ENCODE measurements at places on chromosomes 1 and 21.

GRCh38 chr1:222065234-222065633 is 323.3 kb upstream of the DUSP10 start:
- H3K4me1 ChIP-seq, result no peaks in the 10 kb centered on the region
- H3K27me3 ChIP-seq, result no peaks in the 10 kb centered on the region
- H3K27ac ChIP-seq, result no peak overlapping the region
- no peaks in the 10 kb centered on the region for H3K36me3 ChIP-seq
- no peak overlapping the region for H3K4me3 ChIP-seq

GRCh38 chr21:27787046-27787445 is 820.2 kb upstream of the ADAMTS5 start:
- no peak for DNase-seq
- no peaks in the 10 kb centered on the region for H3K4me1 ChIP-seq
- H3K36me3 ChIP-seq, result no peaks in the 10 kb centered on the region

GRCh38 chr1:165905853-165906252 is 78.4 kb downstream of the UCK2 start:
- peaks cover 31% of the 10 kb centered on the region for H3K36me3 ChIP-seq
- no peaks in the 10 kb centered on the region for H3K27me3 ChIP-seq
- DNase-seq, result no peak
- no peaks in the 10 kb centered on the region for H3K4me1 ChIP-seq

- no peak for DNase-seq
- H3K4me1 ChIP-seq, result no peaks in the 10 kb centered on the region
- H3K27ac ChIP-seq, result no peak overlapping the region
- no peak overlapping the region for H3K4me3 ChIP-seq
Observed at GRCh38 chr1:199585392-199585791, 442.1 kb upstream of the NR5A2 start.

DNA sequence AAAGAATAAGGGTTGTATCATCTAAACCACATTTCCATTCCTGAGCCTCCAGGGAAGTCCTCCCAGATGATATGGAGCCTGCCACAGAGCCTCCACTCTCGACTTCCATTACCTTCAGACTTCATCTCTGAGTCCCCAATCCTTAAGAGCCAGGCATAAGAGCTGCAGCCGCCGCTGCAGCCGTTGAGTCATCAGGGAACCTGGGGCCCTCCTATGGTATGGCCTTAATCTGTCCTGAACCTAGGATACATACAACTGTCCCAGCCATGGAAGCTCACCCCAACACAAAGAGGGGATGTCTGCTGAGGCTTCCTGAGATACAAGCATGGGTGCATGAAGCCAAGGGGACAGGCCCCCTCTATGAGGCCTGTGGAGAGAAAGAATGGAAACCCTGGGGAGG is 16.3 kb downstream of the TAL1 start:
- no peaks in the 10 kb centered on the region for H3K36me3 ChIP-seq
- H3K27me3 ChIP-seq, result peaks cover 6% of the 10 kb centered on the region
- no peaks in the 10 kb centered on the region for H3K4me1 ChIP-seq
- no peak overlapping the region for H3K4me3 ChIP-seq
- H3K27ac ChIP-seq, result no peak overlapping the region

DNA sequence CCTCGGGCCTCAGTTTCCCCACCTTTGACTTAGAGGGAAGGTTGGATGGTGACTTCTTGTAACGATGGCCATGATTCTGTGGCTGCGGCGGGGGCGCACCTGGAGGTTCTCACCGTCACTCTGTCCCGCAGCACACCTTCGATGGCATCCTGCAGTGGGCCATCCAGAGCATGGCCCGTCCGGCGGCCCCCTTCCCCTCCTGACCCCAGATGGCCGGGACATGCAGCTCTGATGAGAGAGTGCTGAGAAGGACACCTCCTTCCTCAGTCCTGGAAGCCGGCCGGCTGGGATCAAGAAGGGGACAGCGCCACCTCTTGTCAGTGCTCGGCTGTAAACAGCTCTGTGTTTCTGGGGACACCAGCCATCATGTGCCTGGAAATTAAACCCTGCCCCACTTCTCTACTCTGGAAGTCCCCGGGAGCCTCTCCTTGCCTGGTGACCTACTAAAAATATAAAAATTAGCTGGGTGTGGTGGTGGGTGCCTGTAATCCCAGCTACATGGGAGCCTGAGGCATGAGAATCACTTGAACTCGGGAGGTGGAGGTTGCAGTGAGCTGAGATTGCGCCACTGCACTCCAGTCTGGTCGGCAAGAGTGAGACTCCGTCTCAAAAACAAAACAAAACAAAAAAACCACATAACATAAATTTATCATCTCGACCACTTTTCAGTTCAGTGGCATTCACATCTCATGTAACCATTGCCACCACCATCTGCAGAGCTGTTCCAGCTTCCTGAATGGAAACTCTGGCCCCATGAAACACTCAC is 2.1 kb upstream of the PFKL start:
- H3K36me3 ChIP-seq, result peaks cover 3% of the 10 kb centered on the region
- H3K4me3 ChIP-seq, result no peak overlapping the region
- H3K27me3 ChIP-seq, result no peaks in the 10 kb centered on the region
- H3K4me1 ChIP-seq, result peaks cover 32% of the 10 kb centered on the region

GRCh38 chr21:42010507-42011495 is 641 bp upstream of the ZBTB21 start:
- H3K4me1 ChIP-seq, result peaks cover 23% of the 10 kb centered on the region
- peak overlapping the region; percentile 83 for H3K27ac ChIP-seq
- peak; percentile 50 for DNase-seq
- peak overlapping the region; percentile 83 for H3K4me3 ChIP-seq

DNA sequence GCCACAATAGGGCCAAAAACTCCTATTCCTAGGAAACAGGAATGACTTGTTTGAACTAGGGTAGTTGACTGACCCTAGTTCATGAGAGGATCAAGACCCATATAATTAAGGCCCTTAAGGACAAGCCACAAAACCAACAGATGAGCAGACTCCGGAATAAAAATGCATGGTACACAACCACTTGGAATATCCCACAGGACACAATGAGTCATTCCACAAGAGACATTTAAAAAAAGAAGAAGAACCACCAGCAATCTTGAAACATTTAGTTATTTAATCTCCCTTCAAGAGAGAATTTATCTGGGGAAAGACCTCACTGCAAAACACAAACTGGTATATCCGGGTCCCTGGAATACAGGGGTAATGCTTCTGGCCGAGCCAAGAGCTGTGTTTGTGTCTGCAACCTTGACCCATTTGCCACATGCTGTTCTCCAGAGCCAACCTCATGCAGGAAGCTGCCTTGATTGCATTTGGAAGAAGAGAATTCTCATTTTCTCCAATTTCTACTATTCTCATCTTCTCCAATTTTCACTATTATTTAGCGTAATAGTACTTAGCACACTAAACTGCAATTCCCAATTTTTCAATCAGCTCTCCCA is 135.5 kb downstream of the TGFBR3 start:
- no peak overlapping the region for H3K27ac ChIP-seq
- H3K27me3 ChIP-seq, result no peaks in the 10 kb centered on the region
- H3K4me3 ChIP-seq, result no peak overlapping the region

GRCh38 chr1:181812208-181812607 is 249.3 kb downstream of the ZNF648 start:
- no peak for DNase-seq
- no peak overlapping the region for H3K4me3 ChIP-seq
- H3K27ac ChIP-seq, result no peak overlapping the region
- peaks cover 9% of the 10 kb centered on the region for H3K27me3 ChIP-seq

- H3K27me3 ChIP-seq, result no peaks in the 10 kb centered on the region
- H3K27ac ChIP-seq, result no peak overlapping the region
- H3K4me3 ChIP-seq, result no peak overlapping the region
- peaks cover 17% of the 10 kb centered on the region for H3K4me1 ChIP-seq
- no peak for DNase-seq
Observed at GRCh38 chr1:10528066-10529014, 53.6 kb downstream of the PEX14 start.

- no peak for DNase-seq
- no peaks in the 10 kb centered on the region for H3K27me3 ChIP-seq
- H3K4me3 ChIP-seq, result no peak overlapping the region
- no peak overlapping the region for H3K27ac ChIP-seq
Observed at GRCh38 chr1:243799908-243800307, 50.1 kb downstream of the AKT3 start.

GRCh38 chr1:98842241-98842640 is 162.4 kb downstream of the PLPPR5 start:
- H3K4me3 ChIP-seq, result no peak overlapping the region
- peaks cover 12% of the 10 kb centered on the region for H3K4me1 ChIP-seq
- H3K27ac ChIP-seq, result no peak overlapping the region
- H3K27me3 ChIP-seq, result no peaks in the 10 kb centered on the region
- H3K36me3 ChIP-seq, result no peaks in the 10 kb centered on the region

DNA sequence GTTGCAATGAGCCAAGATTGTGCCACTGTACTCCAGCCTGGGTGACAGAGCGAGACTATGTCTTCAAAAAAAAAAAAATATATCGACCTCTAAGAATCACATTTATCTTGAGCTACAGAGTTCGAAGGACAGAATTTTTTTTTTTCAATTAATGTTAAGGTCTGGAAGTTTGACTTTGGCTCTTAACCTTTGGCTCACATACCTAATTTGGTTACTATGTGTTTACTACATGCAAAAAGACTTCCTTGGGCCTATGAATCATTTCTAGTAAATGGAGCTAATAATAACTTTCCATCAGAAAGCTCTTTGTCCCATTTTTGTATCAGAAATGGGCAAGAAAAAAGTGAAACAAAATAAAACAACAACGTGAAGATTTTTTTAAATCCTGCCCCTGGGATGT is 351.2 kb downstream of the SMYD3 start:
- no peak overlapping the region for H3K4me3 ChIP-seq
- no peak for DNase-seq
- peaks cover 7% of the 10 kb centered on the region for H3K36me3 ChIP-seq
- H3K27me3 ChIP-seq, result no peaks in the 10 kb centered on the region
- H3K4me1 ChIP-seq, result no peaks in the 10 kb centered on the region

- no peaks in the 10 kb centered on the region for H3K36me3 ChIP-seq
- no peak overlapping the region for H3K27ac ChIP-seq
- no peak overlapping the region for H3K4me3 ChIP-seq
- DNase-seq, result no peak
- H3K4me1 ChIP-seq, result peaks cover 8% of the 10 kb centered on the region
Observed at GRCh38 chr1:181482001-181482430, 1.3 kb upstream of the CACNA1E start.

- H3K27me3 ChIP-seq, result no peaks in the 10 kb centered on the region
- no peaks in the 10 kb centered on the region for H3K36me3 ChIP-seq
- H3K4me1 ChIP-seq, result no peaks in the 10 kb centered on the region
Observed at GRCh38 chr1:218942431-218942830, 231.2 kb upstream of the LYPLAL1 start.

DNA sequence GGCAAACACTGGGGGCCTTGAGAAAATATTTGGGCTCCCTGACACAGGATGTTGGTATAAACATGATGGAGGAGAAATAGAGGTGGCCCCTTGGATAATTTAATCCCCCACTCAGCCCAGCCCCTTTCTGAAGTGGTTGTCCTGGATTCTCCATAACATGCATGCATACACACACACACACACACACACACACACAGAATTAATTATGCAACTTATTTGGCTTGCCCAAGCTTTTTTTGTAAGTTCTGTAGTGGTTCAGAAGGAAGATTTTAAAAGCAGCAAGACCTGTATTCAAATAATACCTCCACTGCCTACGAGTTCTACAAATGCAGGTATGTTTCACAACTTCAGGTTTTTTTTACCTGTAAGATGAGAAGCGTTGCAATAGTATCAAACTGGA is 15.0 kb downstream of the ATF3 start:
- H3K36me3 ChIP-seq, result peaks cover 39% of the 10 kb centered on the region
- no peaks in the 10 kb centered on the region for H3K27me3 ChIP-seq
- peaks cover 15% of the 10 kb centered on the region for H3K4me1 ChIP-seq
- DNase-seq, result no peak
- no peak overlapping the region for H3K27ac ChIP-seq

DNA sequence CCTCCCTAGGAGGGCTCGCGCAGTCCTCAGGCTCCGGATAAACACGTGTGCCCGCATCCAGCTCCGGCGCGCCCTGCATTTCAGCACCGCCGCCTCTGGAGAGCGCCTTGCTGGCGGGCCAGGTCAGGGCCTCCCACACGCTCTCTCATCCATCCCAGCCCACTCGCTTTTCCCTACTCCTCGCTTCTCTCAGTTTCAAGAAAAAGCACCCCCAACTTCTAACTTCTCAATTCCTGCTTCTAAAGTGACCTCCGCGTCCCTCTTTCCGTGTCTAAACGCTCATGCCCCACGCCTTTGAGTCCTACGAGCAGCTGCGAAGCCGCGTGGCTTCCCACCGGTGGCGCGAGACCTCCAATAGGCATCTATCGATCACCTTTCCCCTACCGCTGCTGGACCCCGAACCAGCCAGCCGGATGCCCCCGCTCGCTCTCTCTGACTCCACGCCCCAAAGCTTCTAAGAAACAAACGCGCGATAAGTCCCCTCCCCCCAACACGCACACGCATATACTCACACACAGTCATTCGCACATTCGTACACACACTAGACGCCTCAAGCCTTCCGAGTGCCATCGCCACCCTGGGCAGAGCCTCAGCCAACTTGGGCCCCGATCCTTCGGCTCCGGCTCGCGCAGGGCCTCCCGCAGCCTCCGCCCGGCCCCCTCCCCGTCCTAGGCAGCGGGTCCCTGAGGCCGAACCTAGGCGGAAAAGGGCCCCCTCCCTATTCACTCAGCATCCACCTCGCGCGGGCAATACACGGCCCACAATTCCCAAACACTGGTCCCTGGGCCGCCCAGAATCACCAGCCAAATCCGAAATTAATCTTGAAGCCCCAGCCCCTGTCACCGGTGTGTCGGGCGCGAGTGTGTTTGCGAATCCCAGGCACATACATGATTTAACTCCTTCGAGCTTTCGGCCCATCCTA is 1.1 kb downstream of the NMNAT2 start:
- H3K27me3 ChIP-seq, result peaks cover 74% of the 10 kb centered on the region
- H3K4me3 ChIP-seq, result peak overlapping the region; percentile 60
- H3K27ac ChIP-seq, result no peak overlapping the region
- peaks cover 2% of the 10 kb centered on the region for H3K36me3 ChIP-seq

Data from activated naive CD8-positive, alpha-beta T cell treated with anti-CD3 and anti-CD28 coated beads for 36 hours (primary cell).